ENCODE measurements at places on chromosomes 5 and 9.

DNA sequence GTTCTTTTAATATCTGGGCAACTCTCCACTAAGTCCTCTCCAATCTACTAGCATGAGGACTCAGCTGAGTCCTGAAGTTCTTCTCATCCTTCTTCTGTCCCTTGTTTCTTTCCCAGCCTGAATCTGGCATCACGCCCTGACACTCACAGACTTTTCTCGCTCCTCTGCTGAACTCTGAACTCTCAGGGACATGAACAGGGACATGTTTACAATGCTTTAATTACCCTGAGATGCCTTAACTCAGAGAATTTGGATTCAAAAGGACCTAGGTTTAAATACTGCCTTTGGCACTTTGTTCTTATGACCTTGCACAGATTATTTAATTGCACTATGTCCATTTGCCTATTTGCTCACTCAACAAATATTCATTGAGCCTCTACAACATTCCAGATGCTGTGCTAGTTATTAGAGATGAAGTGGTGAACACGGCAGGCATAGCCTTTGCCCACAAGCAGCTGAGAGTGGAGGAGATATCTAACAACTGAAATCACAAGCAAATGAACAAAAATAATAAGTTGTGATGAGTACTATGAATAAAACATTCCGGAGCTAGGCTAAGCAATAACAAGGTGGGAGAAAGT lies 106.0 kb downstream of the ADRB2 start:
- DNase-seq, result no peak

DNA sequence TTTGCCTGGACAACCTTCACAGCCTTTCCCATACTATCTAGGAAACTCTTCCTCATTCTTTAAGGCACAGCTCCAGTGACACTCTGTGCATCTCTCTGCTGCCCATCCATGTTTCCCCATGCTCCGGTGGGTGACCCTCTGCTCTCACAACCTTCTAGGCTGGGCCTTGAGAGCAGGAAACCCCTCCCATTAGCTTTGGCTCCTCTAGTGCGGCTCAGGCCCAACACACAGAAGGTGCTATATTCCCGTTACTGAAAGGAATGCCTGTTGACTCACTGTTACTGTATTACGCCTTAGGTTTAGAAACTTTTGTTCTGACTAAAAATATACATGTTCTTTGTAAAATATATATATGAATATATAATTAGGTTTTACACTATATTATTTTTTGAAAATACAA lies 8.1 kb upstream of the CCL28 start:
- no peak for DNase-seq

- DNase-seq, result no peak
Measured at GRCh38 chr5:75616971-75617621, 5.8 kb downstream of the ANKDD1B start.

- no peak for DNase-seq
Measured at GRCh38 chr5:2039180-2039531, 156.4 kb upstream of the IRX4 start.

- DNase-seq, result no peak
Measured at GRCh38 chr5:135031813-135032694, 2.0 kb downstream of the PITX1 start.

GRCh38 chr9:90906316-90907055 lies 104.9 kb downstream of the SYK start:
- no peak for DNase-seq
